ENCODE measurements at places on chromosomes 5 and 9.

DNA sequence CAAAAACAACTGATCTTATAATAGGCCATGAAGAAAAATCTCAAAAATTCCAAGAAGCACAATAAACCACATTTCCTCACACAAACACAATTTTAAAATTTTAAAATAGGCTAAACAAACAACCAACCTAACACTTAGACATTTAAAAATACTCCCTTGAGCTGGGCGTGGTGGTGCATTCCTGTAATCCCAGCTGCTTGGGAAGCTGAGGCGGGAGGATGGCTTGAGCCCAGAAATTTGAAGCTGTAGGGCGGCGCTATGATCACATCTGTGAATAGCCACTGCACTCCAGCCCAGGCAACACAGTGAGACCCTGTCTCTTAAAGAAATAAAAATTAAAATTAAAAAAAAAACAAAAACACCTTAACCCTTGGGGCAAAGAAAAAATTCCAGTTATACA is 36.9 kb upstream of the TESK1 start:
- DNase-seq: no peak

- peak; percentile 18 for DNase-seq
These were observed 99.8 kb upstream of the SPATA31C2 start for GRCh38 chr9:88237991-88238571.

GRCh38 chr5:91178461-91178860 is 204.7 kb downstream of the ARRDC3 start:
- DNase-seq: no peak

DNA sequence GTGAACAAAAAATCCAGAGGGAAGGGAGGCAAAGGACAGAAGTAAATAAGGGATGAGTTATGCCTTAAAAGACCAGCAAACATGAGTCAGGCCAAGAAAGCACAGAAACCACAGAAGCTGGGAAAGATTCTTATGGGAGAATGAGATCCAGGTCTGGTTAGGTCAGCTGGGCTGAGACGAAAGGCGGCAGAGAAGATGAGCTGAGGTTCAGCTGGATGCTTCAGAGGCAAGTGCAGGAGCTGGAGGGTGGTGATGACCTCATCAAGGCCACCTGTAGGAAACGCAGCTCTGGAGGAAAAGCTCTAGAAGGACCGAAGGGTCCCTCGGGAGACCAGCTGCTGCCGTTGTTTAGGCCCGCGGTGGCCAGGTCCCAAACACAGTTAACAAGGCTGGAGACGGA is 152.0 kb downstream of the MYO10 start:
- DNase-seq: no peak

GRCh38 chr9:99807276-99807852 is 14.3 kb upstream of the NR4A3 start:
- DNase-seq: peak; percentile 44

- no peak for DNase-seq
These were observed 54.3 kb downstream of the TRIP13 start for GRCh38 chr5:946720-947625.

DNA sequence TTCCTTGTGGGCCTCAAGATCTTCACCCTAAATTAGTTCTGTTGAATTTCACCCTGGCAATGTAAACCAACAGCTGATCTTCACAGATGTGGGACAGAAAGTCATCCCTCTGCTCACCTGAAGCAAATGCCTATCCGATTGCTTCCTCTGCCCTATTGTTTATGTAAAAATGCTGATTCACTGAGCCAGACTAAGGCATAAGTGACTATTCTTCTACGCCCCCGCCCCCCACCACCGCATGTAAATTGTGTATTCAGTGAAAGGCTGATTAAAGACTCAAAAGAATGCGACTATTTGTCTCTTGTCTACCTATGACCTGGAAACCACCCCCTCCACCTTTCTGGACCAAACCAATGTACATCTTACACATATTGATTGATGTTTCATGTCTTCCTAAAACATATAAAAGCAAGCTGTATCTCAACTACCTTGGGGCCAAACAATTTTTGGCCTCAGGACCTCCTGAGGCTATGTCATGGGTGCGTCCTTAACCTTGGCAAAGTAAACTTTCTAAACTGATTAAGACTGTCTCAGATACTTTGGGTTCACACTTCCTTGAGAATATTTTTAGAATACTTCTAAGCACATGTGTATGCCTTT is 129.7 kb upstream of the BOD1 start:
- no peak for DNase-seq

DNA sequence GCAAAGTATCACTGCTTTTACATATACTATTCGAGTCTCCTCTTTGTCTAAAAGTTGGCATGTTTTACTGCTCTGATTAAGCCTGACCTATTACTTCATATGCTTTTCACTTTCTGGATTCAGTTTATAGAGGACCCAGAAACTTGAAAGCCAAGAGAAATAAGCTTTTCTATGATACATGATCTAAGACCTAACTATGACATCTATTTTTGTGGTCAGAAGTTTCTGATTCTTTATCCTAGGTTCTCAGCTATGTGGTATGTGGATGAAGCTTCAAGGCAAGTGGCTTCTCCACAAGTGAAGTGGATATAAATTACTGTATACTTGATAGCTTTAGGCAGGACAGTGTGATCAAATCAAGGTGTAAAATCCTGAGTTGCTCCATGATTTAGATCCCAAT is 6.3 kb downstream of the EDIL3 start:
- no peak for DNase-seq

GRCh38 chr9:37191403-37192089 is 71.2 kb downstream of the ZCCHC7 start:
- DNase-seq: no peak

- DNase-seq: no peak
These were observed 118.7 kb upstream of the SGCD start for GRCh38 chr5:156208271-156208670.

DNA sequence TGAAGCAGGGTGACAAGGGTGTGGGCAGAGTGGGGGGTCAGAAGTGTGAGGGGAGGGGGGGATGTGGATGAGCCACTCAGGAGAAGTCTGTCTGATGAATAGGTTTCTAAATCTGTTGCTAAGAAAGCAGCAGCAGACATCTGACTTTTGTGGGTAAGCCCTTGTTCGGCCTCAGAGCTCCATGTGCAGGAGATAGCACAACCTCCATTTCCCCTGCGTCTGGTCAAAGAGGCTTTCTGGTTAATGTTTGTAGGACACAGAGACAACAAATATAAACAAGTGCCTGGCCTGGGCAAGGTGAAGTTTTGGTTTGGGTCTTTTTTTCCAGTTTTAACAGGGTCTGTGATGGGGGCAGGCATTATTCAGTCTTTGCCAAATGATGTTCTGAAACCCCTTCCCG is 57.0 kb upstream of the GNE start:
- DNase-seq: no peak

GRCh38 chr9:92971776-92972175 is 24.5 kb downstream of the FGD3 start:
- DNase-seq: no peak

DNA sequence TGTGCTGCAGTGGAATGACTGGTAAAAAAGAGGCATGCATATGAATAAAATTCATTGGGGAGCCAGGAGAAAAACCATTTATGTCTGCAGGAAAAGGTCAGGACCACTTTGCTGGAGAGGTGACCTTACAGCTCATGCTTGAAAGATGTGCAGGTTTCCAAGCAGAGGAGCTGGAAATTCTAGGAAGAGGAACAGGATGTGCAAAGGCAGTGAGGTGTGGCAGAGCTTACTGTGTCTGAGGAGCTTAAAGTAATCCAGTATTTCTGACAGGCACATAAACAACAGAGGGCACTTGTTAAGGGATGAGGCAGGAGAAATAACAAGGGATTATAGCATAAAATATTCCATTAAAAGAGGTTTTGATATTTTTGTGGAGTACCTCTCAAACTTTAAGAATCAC is 203.2 kb downstream of the CD180 start:
- no peak for DNase-seq

GRCh38 chr5:178244576-178244975 is 12.0 kb upstream of the PHYKPL start:
- no peak for DNase-seq

DNA sequence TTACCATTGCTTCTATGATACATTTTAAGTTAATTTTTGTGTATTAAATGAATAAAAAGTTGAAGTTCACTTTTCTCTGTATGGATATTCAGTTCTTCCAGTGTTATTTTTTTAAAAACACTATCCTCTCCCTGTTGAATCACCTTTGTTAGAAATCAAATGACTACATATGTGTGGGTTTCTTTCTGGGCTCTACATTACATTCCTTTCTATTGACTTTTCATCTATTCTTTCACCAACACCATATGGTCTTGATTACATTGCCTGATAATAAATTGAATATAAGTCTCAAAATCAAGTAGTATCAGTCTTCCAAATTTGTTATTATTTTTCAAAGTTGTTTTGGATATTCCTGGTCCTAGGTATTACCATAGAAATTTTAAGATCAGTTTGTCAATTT is 7.3 kb upstream of the RASEF start:
- no peak for DNase-seq

- DNase-seq: no peak
These were observed 193.1 kb downstream of the MEF2C start for GRCh38 chr5:88689668-88690408.

DNA sequence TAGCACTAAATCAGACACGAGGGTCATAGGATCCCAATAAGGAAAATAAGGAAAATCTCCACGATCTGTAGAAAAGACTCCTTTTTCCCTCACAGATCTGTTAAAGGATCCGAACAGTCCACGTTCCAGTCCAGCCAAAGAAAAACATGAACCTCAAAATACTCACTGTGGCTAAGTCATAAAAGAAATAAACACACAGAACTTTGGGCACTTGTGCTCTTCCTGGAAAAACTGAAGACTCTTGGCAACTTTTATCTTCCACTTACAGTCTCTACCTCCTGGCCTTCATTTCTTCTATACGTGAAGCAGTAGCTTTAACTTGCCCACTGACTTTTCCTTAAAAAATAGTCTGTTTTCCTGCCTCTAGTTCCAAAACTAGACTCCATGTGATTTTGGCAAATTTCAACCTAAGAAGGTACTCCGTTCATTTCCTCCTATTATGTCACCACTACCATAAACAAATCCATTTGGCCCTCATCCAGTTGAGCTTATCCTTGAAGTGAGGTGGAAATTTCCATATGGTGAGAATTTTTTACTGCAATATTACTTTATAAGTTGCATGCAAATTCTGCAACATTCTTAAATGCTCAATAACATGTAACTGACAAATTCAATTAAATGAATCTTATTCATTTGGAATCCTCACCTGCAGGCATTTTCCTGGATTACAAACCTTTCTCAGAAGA is 5.3 kb upstream of the LHFPL2 start:
- no peak for DNase-seq

Measured in activated naive CD8-positive, alpha-beta T cell treated with anti-CD3 and anti-CD28 coated beads for 36 hours (primary cell).